ENCODE measurements at places on chromosomes 5 and 9.

DNA sequence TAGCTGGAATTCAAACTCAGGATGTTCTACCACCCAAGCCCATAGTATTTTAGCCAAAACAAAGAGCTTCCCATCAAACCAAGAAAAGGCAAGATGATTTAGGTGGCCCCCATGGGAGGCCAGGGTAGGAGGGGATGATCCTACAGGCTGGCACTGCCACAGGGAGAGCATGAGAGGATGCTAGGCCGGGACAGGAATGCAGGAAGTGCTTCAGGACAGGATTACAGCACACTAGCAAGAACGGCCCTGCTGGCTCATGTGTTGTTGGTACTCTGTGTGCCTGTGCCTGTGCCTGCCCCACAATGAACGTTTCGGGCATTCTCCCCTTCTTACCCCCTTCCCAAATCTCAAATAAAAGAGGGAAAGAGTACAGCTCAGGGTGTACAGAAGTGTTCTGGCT, 110.7 kb upstream of the TRIM32 start:
- no peak for DNase-seq

GRCh38 chr9:136916330-136917184, 28.0 kb downstream of the FBXW5 start:
- no peak for DNase-seq

GRCh38 chr5:62268792-62269191, 37.2 kb upstream of the KIF2A start:
- no peak for DNase-seq

- no peak for DNase-seq
Observed at GRCh38 chr5:169909945-169910344, 70.3 kb downstream of the INSYN2B start.

Data from NCI-H2171 (cell line).